ENCODE measurements at places on chromosomes 13 and 19. TPM values are rescaled to one million over a fixed set of nuclear protein-coding genes. Genes with fewer than 3 reads are reported as not detected.

DNA sequence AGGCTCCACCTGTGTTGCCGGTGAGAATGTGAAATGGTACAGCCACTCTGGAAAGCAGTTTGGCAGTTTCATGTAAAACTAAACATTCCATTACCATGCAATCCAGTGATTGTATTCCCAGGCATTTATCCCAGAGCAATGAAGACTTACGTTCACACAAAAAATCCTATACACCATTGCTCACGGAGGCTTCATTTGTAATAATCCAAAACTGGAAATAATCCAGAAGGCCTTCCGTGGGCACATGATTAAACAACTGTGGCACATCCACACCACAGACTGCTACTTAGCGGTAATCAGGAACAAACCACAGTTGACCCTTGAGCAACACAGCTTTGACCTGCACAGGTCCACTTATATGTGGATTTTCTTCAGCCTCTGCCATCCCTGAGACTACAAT lies 339.7 kb downstream of the MTUS2 start:
- H3K4me1 ChIP-seq = no peaks in the 10 kb centered on the region
- no peak for DNase-seq
- no peaks in the 10 kb centered on the region for H3K36me3 ChIP-seq
- H3K4me3 ChIP-seq = no peak overlapping the region

DNA sequence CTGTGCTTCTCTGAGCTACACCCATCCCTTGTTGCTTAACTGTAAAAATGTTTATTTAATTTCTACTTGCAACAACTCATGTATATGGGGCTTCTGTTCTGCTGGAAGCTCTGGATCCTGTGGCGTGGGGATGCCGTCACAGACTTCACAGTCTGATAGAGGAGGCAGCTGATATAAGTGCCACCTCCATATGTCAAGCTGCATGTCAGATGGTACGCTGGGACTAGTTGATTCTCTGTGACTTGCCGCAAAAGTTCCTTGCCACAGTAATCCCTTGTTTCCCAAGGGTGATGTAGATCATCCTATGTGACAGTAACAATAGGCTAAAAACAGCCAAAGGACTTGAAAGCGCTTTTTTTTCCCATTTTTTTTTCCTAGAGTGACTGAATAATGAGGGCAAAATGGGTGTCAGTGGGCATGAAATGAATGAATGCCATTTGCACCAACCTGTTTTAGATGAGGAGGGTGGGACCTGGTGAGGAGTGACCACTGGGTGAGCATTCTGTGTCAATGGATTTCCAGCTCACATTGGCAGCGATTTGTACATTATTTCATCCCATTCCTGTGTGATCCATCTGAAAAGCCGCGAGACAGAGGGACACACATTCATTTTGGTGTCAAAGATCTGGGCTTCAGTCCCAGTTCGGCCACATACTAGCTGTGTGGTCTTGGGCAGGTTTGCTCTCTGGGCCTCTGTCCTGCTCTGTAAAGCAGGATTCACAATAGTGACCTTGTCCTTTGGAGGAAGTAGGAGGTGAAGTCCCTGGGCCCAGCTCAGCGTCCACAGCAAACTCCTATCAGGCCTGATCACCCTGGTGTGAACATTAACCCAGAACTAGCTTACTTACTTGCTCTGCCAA lies 88.9 kb upstream of the RNF113B start:
- H3K4me3 ChIP-seq = no peak overlapping the region
- DNase-seq = no peak
- no peak overlapping the region for H3K27ac ChIP-seq
- H3K27me3 ChIP-seq = no peaks in the 10 kb centered on the region
- H3K36me3 ChIP-seq = no peaks in the 10 kb centered on the region

DNA sequence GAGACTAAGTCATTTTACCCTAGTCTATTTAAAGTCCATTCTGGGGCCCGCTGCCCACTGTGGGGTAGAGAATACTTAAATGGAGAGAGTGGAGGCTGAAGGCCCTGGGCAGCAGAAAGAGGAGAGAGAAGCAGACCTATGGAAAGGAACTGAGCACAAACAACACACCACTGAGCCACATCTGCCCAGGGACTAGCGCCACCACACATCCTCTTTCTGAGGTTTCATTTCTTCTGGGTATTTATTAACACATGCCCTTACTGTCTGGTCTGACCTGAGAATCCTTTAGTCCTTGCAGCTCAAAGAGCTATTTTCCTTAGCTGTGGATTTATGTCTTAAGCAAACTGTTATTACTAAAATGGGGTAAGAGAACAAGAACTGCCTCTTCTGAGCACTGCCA lies 154.0 kb downstream of the NALCN start:
- no peaks in the 10 kb centered on the region for H3K36me3 ChIP-seq
- no peaks in the 10 kb centered on the region for H3K4me1 ChIP-seq
- no peaks in the 10 kb centered on the region for H3K27me3 ChIP-seq
- H3K27ac ChIP-seq = no peak overlapping the region
- H3K4me3 ChIP-seq = no peak overlapping the region
- DNase-seq = no peak

DNA sequence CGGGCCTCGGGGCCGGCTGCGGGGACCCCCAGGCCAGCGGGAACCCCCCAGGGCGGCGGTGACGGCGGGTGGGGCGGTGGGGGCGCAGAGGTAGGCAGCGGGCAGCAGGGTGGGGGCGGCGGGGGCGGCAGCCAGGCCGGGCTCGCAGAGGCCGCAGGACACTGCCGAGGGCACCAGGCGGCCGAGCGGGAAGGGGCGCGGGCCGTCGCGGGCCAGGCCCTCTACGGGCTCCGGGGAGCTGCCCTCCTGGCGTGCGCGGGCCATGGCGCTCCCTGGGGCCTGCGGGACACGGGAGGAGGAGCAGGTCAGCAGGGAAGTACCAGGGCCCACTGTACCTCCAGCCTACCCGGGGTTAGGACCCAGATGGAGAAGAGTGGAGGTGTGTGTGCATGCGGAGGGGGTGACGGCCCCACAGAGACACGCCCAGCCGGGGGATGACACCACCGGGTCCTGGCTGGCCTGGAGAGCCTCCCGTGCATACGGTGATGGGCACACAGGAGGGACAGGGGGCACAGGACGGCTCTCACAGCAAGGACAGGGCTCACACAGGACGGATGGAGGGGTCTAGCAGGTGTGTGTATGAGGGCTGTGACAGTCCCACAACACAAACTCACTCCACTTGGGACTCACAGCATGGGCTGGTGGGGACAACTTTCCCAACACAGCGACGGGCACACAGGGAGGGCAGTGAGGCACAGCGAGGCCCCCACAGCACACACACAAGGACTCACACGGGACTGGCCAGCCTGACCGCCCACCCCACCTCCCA lies 2.6 kb downstream of the BBC3 start:
- peak; percentile 52 for DNase-seq
- no peak overlapping the region for H3K4me3 ChIP-seq
- H3K4me1 ChIP-seq = peaks cover 18% of the 10 kb centered on the region

GRCh38 chr19:5450482-5451126 lies 4.6 kb upstream of the ZNRF4 start:
- H3K4me1 ChIP-seq = peaks cover 2% of the 10 kb centered on the region
- DNase-seq = no peak
- no peaks in the 10 kb centered on the region for H3K36me3 ChIP-seq

GRCh38 chr13:109699628-109700071 lies 86.7 kb downstream of the IRS2 start:
- DNase-seq = no peak
- H3K4me1 ChIP-seq = peaks cover 27% of the 10 kb centered on the region
- no peak overlapping the region for H3K4me3 ChIP-seq
- no peaks in the 10 kb centered on the region for H3K27me3 ChIP-seq
- H3K27ac ChIP-seq = peak overlapping the region; percentile 81

GRCh38 chr13:29802621-29803020 lies 47.8 kb downstream of the UBL3 start:
- no peaks in the 10 kb centered on the region for H3K4me1 ChIP-seq
- H3K27ac ChIP-seq = no peak overlapping the region
- DNase-seq = peak; percentile 3
- H3K36me3 ChIP-seq = no peaks in the 10 kb centered on the region
- H3K4me3 ChIP-seq = no peak overlapping the region

DNA sequence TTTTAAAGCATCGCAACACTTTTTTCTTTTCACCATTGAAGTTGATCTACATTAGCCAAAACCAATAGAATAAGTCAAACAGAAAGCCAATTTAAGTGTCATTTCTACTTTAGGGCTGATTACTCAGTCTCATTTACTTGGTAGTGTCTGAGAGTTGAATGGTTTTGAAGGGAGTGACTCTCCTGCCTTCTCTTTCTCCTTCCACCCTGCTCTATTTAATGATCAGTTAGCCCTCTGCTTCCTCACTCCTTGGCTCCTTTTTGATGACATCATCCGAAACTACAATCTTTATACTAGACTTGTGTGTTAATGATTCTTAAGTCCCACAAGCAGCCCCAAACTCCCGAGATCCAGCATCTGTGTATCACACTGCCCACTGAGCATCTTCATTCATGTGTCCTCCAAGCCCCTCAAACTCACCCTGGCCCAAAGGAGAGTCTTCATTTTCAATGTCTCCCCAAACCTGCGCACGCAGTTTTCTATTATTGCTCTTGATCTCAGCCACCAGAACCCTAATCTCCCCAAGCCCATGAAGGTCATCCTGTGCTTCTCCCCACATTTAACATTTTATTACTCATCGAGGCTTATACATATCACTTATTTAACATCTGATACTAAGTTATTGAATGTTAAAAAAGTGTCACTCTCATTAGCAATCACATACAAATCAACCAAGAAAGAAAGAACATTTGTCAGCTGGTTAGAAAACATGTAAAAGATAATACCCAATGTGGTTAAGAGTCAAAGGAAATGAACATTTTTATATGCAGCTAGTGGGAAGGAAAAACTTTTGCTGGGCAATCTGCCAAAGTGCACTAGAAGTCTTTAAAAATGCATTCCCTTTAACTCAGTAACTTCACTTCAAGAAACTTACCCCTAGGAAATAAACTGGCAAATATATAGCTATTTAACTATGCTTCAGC lies 32.2 kb upstream of the ARGLU1 start:
- H3K27ac ChIP-seq = no peak overlapping the region
- no peaks in the 10 kb centered on the region for H3K27me3 ChIP-seq
- H3K4me3 ChIP-seq = no peak overlapping the region
- no peaks in the 10 kb centered on the region for H3K4me1 ChIP-seq
- H3K36me3 ChIP-seq = no peaks in the 10 kb centered on the region
- DNase-seq = peak; percentile 24

DNA sequence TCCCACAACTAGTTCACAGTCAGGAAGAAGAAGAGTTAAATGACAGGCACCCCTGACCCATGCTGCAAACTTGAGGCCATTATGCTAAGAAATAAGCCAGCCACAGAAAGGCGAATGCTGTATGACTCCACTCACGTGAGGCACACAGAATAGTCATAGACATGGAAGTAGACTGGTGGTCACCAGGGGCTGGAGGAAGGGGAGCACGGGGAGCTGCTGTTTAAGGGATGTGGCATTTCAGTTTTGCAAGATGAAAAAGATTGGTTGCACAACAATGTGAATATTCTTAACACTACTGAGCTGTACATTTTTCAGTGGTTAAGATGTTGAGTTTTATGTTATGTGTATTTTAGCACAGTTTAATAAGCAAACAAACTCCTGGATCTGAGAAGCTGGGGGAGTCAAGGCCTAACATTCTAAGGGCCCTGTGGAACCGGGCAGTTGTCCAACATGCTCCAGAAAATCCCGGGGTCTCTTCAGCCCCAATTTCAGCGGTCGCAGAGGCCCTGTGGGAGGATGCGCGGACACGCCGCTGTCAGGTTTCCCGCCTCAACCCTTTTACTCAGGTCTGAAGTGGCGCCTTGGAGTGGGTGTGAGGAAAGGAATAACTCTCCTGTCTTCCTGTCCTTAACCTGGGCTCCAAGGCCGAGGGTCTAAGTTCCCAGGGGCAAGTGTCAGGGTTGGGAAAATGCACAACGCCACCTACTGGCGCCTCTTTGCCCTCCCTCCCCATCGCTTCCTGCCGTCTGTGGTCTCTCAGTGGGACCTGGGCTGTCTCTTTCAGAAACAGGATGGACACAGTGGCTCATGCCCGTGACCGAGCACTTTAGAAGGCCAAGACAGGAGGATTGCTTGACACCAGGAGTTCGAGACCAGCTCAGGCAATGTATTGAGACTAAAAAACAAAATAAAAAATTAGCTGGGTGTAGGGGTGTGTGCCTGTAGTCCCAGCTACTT lies 4.4 kb upstream of the TMEM272 start:
- H3K27ac ChIP-seq = no peak overlapping the region
- H3K4me1 ChIP-seq = peaks cover 19% of the 10 kb centered on the region
- no peaks in the 10 kb centered on the region for H3K36me3 ChIP-seq
- DNase-seq = peak; percentile 39
- H3K4me3 ChIP-seq = no peak overlapping the region

GRCh38 chr13:23445794-23446193 lies 12.3 kb upstream of the SACS start:
- no peaks in the 10 kb centered on the region for H3K27me3 ChIP-seq
- H3K36me3 ChIP-seq = no peaks in the 10 kb centered on the region
- no peak overlapping the region for H3K4me3 ChIP-seq
- H3K27ac ChIP-seq = no peak overlapping the region

DNA sequence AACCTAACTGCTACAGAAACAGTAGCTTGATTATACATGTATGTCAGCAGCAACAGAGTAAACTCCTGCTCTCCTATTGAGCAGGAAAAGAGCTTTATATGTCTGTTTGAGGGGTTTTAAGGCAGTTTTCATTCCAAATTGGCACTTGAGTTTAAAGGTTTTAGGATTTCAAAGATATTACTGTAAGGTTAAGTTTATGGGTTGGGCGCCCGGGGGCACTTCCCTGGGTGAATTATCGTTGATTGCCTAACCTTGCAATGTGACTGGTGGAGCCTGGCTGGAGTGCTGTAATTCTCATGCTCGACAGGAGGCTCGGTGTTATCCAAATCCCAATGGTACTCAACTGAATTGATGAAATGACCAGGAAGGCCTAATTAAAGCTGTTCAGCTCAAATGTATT lies 1586.1 kb downstream of the OLFM4 start:
- H3K36me3 ChIP-seq = no peaks in the 10 kb centered on the region
- no peak overlapping the region for H3K4me3 ChIP-seq
- no peaks in the 10 kb centered on the region for H3K4me1 ChIP-seq
- no peak overlapping the region for H3K27ac ChIP-seq
- H3K27me3 ChIP-seq = peaks cover 13% of the 10 kb centered on the region
- no peak for DNase-seq

GRCh38 chr13:79423801-79424642 lies 18.0 kb upstream of the RBM26 start:
- peak; percentile 61 for DNase-seq
- H3K27me3 ChIP-seq = no peaks in the 10 kb centered on the region
- no peaks in the 10 kb centered on the region for H3K4me1 ChIP-seq
- no peak overlapping the region for H3K4me3 ChIP-seq

- H3K27me3 ChIP-seq = no peaks in the 10 kb centered on the region
- H3K4me3 ChIP-seq = no peak overlapping the region
- H3K36me3 ChIP-seq = peaks cover 17% of the 10 kb centered on the region
- no peak overlapping the region for H3K27ac ChIP-seq
Measured at GRCh38 chr19:56601375-56601774, 6.3 kb downstream of the ZNF71 start.

Gene SPINT2
- total RNA-seq = 277 TPM

Gene ATXN8OS
- total RNA-seq = not detected

Gene TEX101
- not detected for total RNA-seq

Gene GATAD2A
- 77.4 TPM for total RNA-seq

Gene ZNF99
- total RNA-seq = not detected

Gene BRME1
- 0.75 TPM for total RNA-seq

All from MCF 10A (cell line).